ENCODE measurements at places on chromosomes 4 and X. TPM values are rescaled to one million over a fixed set of nuclear protein-coding genes. Genes with fewer than 3 reads are reported as not detected.

- no peak for DNase-seq
- H3K4me3 ChIP-seq = no peak overlapping the region
- H3K4me1 ChIP-seq = no peaks in the 10 kb centered on the region
- peaks cover 5% of the 10 kb centered on the region for H3K36me3 ChIP-seq
- H3K27me3 ChIP-seq = no peaks in the 10 kb centered on the region
These were observed 496.6 kb downstream of the IL1RAPL1 start for GRCh38 chrX:29083823-29084222.

- no peak for DNase-seq
- no peaks in the 10 kb centered on the region for H3K36me3 ChIP-seq
- no peaks in the 10 kb centered on the region for H3K27me3 ChIP-seq
- H3K27ac ChIP-seq = no peak overlapping the region
- no peak overlapping the region for H3K4me3 ChIP-seq
These were observed 63.5 kb upstream of the PLAC8 start for GRCh38 chr4:83178029-83178428.

DNA sequence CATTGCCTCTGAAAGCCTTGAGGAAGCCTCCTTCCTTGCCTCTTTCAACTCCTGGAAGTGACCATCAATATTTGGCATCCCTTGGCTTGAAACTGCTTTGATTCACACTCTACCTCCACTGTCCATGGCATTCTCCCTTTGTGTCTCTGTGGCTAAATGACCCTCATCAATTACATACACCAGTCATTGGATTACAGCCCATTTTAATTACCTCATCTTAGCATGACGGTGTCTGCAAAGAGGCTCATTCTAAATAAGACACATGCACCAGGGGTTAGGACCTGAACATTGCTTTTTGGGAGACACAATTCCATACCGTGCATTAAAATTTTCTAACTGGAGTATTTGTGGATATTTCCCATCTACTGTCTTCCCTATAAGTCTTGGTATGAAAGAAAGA lies 60.7 kb upstream of the FAM9A start:
- H3K27me3 ChIP-seq = peaks cover 23% of the 10 kb centered on the region
- H3K4me1 ChIP-seq = no peaks in the 10 kb centered on the region
- no peak overlapping the region for H3K27ac ChIP-seq
- no peak for DNase-seq
- H3K4me3 ChIP-seq = no peak overlapping the region

GRCh38 chr4:54005475-54005874 lies 58.9 kb downstream of the CHIC2 start:
- peak overlapping the region; percentile 52 for H3K4me3 ChIP-seq
- no peak overlapping the region for H3K27ac ChIP-seq
- H3K36me3 ChIP-seq = no peaks in the 10 kb centered on the region
- peaks cover 10% of the 10 kb centered on the region for H3K4me1 ChIP-seq

DNA sequence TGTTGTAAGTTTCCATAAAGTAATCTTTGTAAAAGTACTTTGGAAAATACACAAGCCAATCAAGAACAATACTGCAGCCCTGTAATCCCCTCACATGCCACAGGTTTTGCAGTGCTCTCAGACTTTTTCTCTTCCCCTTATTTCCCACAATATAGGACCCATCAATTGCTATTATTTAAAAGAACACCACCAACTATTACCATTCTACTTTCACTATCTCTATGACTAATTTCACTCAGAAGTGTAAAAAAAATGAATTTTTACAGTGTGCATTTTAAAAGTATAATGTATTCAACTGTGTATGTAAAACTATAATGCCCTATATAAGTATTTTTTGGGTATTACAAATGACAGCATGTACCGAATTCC lies 1.7 kb downstream of the ATP8A1 start:
- DNase-seq = no peak
- H3K4me3 ChIP-seq = peak overlapping the region; percentile 83
- H3K27ac ChIP-seq = peak overlapping the region; percentile 96
- H3K36me3 ChIP-seq = peaks cover 34% of the 10 kb centered on the region
- no peaks in the 10 kb centered on the region for H3K27me3 ChIP-seq

DNA sequence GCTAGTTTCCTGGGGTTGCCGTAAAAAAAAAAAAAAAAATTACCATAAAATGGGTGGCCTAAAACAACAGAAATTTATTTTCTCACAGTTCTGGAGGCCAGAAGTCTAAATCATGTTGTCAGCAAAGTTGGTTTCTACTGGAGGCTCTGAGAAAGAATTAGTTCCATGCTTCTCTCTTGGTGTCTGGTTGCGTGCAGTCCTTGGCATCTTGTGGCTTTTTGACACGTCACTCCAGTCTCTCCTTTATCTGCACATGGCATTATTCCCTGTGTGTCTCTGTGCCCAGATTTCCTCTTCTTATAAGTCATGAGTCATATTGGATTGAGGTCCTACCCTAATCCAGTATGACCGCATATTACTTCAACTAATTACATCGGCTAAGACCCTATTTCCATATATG lies 38.7 kb downstream of the SPATA4 start:
- DNase-seq = no peak
- H3K4me3 ChIP-seq = no peak overlapping the region
- no peaks in the 10 kb centered on the region for H3K36me3 ChIP-seq
- H3K27me3 ChIP-seq = no peaks in the 10 kb centered on the region
- no peak overlapping the region for H3K27ac ChIP-seq

DNA sequence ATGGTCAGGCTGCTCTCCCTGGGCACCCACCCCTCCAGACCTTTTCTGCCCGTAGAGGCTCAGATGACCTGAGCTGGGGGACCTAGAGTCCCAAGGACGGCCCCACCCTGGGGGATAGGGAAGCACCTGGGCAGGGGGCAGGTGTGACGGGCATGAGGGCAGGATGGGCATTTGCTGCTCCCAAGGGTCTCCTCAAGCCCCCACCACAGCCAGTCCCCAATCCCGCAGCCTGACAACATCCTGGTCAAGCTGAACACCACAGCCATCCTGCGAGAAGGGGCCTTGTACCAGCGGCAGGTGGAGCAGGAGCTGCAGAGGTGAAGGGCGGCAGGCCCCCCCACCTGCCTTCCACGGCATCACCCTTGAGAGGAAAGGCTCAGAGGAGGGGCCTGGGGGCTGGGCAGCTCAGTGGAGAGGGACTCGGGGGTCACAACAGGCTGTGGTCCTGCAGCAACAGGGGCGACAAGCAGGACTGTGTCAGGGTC lies 17.8 kb upstream of the RNF4 start:
- no peak overlapping the region for H3K4me3 ChIP-seq
- H3K4me1 ChIP-seq = no peaks in the 10 kb centered on the region
- H3K27ac ChIP-seq = no peak overlapping the region
- no peak for DNase-seq

GRCh38 chr4:5635826-5636195 lies 72.5 kb downstream of the EVC2 start:
- H3K4me3 ChIP-seq = no peak overlapping the region
- H3K36me3 ChIP-seq = no peaks in the 10 kb centered on the region
- no peaks in the 10 kb centered on the region for H3K4me1 ChIP-seq
- no peak overlapping the region for H3K27ac ChIP-seq
- peaks cover 2% of the 10 kb centered on the region for H3K27me3 ChIP-seq

DNA sequence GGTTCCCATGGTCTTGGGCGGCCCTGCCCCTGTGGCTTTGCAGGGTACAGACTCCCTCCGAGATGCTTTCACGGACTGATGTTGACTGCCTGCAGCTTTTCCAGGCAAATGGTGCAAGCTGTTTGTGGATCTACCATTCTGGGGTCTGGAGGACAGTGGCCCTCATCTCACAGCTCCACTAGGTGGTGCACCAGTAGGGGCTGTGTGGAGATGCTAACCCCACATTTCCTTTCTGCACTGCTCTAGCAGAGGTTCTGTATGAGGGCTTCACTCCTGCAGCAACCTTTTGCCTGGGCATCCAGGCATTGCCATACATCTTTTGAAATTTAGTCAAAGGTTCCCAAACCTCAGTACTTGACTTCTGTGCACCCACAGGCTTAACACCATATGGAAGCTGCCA lies 176.1 kb downstream of the DCAF12L1 start:
- no peak overlapping the region for H3K27ac ChIP-seq
- no peak overlapping the region for H3K4me3 ChIP-seq
- H3K27me3 ChIP-seq = no peaks in the 10 kb centered on the region
- no peak for DNase-seq
- H3K36me3 ChIP-seq = no peaks in the 10 kb centered on the region

DNA sequence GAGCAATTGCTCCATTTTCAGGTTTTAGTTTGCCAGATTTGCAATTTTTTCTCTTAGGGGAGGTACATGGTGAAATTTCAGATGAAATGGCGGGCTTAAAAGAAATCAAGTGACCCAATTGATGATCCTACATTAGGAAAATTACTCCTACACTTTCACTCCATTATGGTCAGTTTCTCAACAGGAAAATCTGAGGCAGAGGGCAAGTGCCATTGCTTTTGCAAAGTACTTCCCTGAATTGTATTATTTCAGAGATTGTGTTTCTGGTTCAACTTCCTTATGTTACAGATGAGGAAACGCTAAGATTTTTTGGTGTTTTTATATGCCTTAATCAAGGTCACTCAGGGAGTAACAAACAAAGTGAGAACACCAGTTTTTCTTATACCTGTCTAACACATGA lies 302.2 kb downstream of the ARAP2 start:
- H3K27ac ChIP-seq = no peak overlapping the region
- H3K36me3 ChIP-seq = no peaks in the 10 kb centered on the region
- DNase-seq = no peak
- no peak overlapping the region for H3K4me3 ChIP-seq
- no peaks in the 10 kb centered on the region for H3K4me1 ChIP-seq
- H3K27me3 ChIP-seq = peaks cover 3% of the 10 kb centered on the region

DNA sequence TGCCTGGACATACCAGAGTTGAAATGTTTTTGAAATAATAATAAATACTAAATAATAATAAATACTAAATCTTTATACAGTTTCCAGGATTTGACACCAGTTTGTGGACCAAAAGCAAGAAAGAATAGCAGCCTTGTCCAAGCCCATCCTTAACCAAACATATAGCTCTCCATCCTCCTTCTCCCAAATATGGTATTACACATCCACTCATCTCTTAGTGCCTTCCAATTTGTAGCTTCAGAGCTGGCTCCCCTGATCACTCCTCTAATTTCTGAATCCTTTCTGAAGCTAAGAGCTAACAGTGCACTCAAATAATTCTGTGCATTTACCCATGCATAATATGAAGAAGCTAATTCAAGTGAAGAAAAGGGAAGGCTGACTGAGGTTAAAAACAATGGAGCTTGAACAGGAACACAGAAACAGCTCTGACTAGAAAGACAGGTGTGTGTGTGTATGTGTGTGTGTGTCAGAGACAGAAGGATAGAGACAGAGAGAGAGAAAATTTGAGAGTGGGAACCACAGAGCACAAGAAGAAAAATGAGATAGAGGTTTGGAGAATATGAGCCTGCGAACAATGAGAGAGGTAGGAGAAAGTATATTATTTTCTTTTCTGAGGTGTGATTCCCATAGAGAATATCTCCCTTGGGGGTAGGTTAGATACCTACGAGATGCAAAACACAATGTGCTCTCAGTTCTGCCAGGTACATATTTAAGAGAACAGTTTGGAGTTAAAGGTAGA lies 123.5 kb downstream of the CAMK2D start:
- no peak for DNase-seq

- peaks cover 27% of the 10 kb centered on the region for H3K27me3 ChIP-seq
- H3K27ac ChIP-seq = peak overlapping the region; percentile 70
- H3K4me3 ChIP-seq = peak overlapping the region; percentile 76
- peaks cover 18% of the 10 kb centered on the region for H3K36me3 ChIP-seq
- peaks cover 17% of the 10 kb centered on the region for H3K4me1 ChIP-seq
These were observed 913 bp upstream of the PRDM8 start for GRCh38 chr4:80196259-80196921.

GRCh38 chr4:78293348-78293747 lies 236.2 kb downstream of the FRAS1 start:
- no peak for DNase-seq
- H3K4me1 ChIP-seq = no peaks in the 10 kb centered on the region
- peaks cover 9% of the 10 kb centered on the region for H3K27me3 ChIP-seq
- H3K4me3 ChIP-seq = no peak overlapping the region
- no peaks in the 10 kb centered on the region for H3K36me3 ChIP-seq
- no peak overlapping the region for H3K27ac ChIP-seq

GRCh38 chr4:36574816-36575215 lies 293.4 kb downstream of the DTHD1 start:
- DNase-seq = no peak
- no peak overlapping the region for H3K27ac ChIP-seq
- no peaks in the 10 kb centered on the region for H3K36me3 ChIP-seq

GRCh38 chrX:125681058-125681457 lies 361.4 kb downstream of the TEX13C start:
- H3K4me1 ChIP-seq = no peaks in the 10 kb centered on the region
- no peak overlapping the region for H3K27ac ChIP-seq
- H3K36me3 ChIP-seq = no peaks in the 10 kb centered on the region

DNA sequence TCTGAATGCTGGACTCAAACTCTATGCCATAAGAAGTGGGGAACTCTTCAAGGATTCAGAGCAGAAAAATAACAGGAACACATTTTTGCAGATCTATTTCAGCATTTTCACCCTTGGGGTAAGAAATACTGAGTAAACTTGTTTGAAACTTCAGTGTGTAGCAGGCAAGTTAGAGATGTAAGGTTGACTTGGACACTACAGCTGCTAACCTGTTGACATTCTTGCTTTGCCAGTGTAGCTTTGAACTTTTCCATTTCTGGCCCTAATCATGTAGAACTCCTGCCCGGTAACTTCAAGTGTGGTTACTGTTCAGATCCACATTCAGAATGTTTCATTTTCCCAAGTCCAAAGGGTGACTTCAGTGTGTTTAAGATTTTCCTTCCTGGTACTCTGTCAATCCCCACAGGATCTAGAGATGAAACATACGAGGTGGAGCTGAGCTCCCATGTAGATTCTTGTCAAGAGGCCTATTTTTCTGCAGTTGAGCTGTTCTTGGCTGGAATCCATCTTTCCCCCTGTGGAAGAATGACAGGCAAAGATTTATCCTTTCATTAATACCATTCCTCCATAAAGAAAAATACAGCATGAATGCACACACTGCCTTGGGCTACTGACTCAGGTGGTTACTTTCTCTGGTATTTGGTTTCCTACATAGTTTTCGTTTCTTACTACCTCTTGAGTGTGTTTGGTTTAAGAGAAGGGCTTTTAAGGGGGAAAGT lies 34.1 kb downstream of the FHDC1 start:
- no peaks in the 10 kb centered on the region for H3K36me3 ChIP-seq
- H3K27me3 ChIP-seq = no peaks in the 10 kb centered on the region
- no peak overlapping the region for H3K27ac ChIP-seq
- H3K4me3 ChIP-seq = no peak overlapping the region
- DNase-seq = no peak

DNA sequence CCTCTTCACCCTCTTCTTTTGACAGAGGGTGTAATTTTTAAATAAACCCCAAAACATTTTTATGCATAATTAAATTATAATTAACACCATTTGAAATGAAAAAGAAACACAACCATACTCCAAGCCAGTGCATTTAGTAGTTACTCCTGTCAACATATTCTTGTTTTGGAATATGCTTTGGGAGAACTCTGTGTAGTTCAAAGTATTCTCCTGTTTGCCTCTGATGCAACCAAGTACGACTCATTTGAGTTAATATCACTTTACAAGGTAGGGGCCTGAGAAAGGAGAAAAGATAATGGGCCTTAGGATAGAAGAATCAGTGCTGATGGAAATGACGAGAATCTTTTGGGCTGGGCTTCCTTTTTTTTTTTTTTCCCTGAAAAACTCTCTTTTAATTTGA lies 2.7 kb downstream of the PTPN13 start:
- no peak overlapping the region for H3K27ac ChIP-seq
- peaks cover 13% of the 10 kb centered on the region for H3K4me1 ChIP-seq
- H3K27me3 ChIP-seq = peaks cover 30% of the 10 kb centered on the region
- DNase-seq = no peak
- no peak overlapping the region for H3K4me3 ChIP-seq

USP51 gene
- total RNA-seq = 0.45 TPM

XK gene
- 0.17 TPM for total RNA-seq

NAP1L2 gene
- 1.1 TPM for total RNA-seq

ARHGAP4 gene
- 276 TPM for total RNA-seq

USP17L21 gene
- not detected for total RNA-seq

TCP11X2 gene
- not detected for total RNA-seq

BMP3 gene
- total RNA-seq = not detected

ENPP6 gene
- 1.4 TPM for total RNA-seq

GAGE1 gene
- total RNA-seq = not detected

Measured in natural killer cell treated with Interleukin-12 subunit alpha and Interleukin-12 subunit beta and Interleukin-15 and Interleukin-18, amount 100 ng/mL, for 72 hours (primary cell).